ENCODE measurements at places on chromosomes 6 and 20. TPM values are rescaled to one million over a fixed set of nuclear protein-coding genes. Genes with fewer than 3 reads are reported as not detected.

Gene NNAT
- total RNA-seq, result not detected

Gene DST
- total RNA-seq, result 3.3 TPM

Gene SLC35D3
- total RNA-seq, result not detected

DNA sequence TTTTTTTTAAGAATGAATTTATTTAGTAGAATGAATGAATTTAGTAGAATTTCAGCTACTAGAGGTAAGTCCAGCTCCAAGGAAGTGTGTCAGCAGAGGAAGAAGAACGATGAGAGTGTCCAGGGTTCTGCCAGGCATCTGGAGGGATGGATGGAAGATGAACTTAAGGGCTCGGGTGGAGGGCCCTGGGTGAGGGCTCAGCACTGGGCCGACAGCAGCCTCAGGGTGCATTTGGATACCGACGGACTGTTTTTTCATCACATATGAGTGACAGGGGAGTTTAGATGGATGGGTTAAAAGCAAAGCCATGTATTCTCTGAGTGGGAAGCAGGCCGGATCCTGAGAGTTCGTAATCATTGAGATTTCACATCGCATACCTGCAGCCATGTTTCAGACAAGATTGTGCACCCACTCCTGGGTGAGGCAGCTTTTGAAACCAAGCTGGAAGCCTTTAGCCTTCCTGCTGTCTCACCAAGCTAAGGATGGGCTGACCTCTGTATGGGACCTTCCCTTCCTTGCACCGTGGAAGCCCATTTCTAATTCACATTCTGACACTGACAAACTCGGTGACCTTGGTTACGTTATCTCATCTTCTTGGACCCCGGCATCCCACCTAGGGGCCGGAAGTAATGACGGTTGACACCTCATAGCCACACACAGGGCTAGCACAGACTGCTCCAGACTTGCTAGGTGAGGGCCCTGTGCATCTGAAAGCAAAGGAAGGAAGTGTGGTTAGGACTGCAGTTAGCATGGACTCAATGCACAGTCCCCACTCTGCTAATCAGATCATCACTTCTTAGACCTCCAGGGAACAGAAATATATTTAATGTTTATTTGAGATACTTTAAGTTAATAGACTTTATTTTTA is 228.5 kb downstream of the SLC24A3 start:
- no peak for DNase-seq
- H3K27me3 ChIP-seq, result no peaks in the 10 kb centered on the region
- H3K4me3 ChIP-seq, result no peak overlapping the region
- no peaks in the 10 kb centered on the region for H3K4me1 ChIP-seq

GRCh38 chr20:52035977-52036376 is 155.6 kb downstream of the ZFP64 start:
- no peak overlapping the region for H3K4me3 ChIP-seq
- H3K36me3 ChIP-seq, result no peaks in the 10 kb centered on the region
- no peaks in the 10 kb centered on the region for H3K4me1 ChIP-seq
- DNase-seq, result no peak
- H3K27ac ChIP-seq, result no peak overlapping the region

- no peaks in the 10 kb centered on the region for H3K27me3 ChIP-seq
- no peak for DNase-seq
- no peaks in the 10 kb centered on the region for H3K36me3 ChIP-seq
- H3K27ac ChIP-seq, result no peak overlapping the region
- no peaks in the 10 kb centered on the region for H3K4me1 ChIP-seq
- no peak overlapping the region for H3K4me3 ChIP-seq
These were observed 248.1 kb downstream of the TAF4 start for GRCh38 chr20:61817575-61817974.

GRCh38 chr20:2699775-2700413 is 7.3 kb downstream of the EBF4 start:
- no peak overlapping the region for H3K4me3 ChIP-seq
- DNase-seq, result no peak
- H3K36me3 ChIP-seq, result no peaks in the 10 kb centered on the region
- no peak overlapping the region for H3K27ac ChIP-seq
- H3K27me3 ChIP-seq, result peaks cover 9% of the 10 kb centered on the region

DNA sequence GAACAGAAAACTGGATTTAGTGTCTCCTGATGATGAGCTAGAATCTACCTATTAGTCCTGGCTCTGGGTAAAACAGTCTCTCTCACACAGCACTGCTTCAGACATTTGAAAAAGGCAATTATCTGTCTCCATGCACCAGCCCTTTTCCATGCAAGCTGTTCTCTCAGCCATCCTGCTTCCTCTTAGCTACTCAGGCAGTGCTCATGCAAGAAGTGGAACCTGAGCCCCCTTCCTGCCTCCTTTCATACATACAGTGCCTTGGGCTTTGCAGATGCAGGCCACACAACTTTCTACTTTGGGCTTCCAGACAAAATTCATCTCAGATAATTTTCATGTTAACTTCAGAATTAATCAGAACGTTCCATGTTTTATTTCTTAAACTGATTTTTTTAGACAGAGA is 151.3 kb downstream of the RALGAPA2 start:
- DNase-seq, result no peak
- no peak overlapping the region for H3K4me3 ChIP-seq
- no peaks in the 10 kb centered on the region for H3K27me3 ChIP-seq
- no peaks in the 10 kb centered on the region for H3K36me3 ChIP-seq

Data from B cell (primary cell).